ENCODE measurements at places on chromosomes 6 and 20. TPM values are rescaled to one million over a fixed set of nuclear protein-coding genes. Genes with fewer than 3 reads are reported as not detected.

- H3K4me1 ChIP-seq = no peaks in the 10 kb centered on the region
- H3K27me3 ChIP-seq = peaks cover 5% of the 10 kb centered on the region
- no peaks in the 10 kb centered on the region for H3K36me3 ChIP-seq
- no peak for DNase-seq
- no peak overlapping the region for H3K4me3 ChIP-seq
- no peak overlapping the region for H3K27ac ChIP-seq
Measured at GRCh38 chr6:147563472-147563871, 55.0 kb downstream of the SAMD5 start.

DNA sequence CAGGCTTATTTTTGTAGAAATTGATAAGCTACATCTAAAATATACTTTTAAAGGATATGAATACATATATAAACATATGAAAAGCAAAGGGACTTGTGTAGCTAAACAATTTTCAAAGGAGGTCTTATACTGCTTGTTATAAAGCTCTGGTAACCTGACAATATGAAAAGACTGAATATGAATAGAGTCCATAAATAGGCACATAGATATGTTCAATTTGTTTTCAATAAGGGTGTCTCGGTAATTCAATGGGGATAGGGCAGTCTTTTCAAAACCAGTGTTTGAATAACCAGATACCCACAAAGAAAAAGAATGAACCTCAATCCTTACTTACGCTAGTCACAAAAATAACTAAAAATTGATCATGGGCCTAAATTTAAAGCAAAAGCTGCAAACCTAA, 9.3 kb upstream of the MAP3K5 start:
- H3K36me3 ChIP-seq = no peaks in the 10 kb centered on the region
- no peaks in the 10 kb centered on the region for H3K4me1 ChIP-seq
- H3K27ac ChIP-seq = no peak overlapping the region
- H3K27me3 ChIP-seq = peaks cover 3% of the 10 kb centered on the region
- no peak overlapping the region for H3K4me3 ChIP-seq

GRCh38 chr20:49270177-49270576, 7.7 kb downstream of the ZNFX1 start:
- no peak for DNase-seq
- H3K4me1 ChIP-seq = peaks cover 63% of the 10 kb centered on the region
- peak overlapping the region; percentile 60 for H3K27ac ChIP-seq
- no peaks in the 10 kb centered on the region for H3K27me3 ChIP-seq
- peak overlapping the region; percentile 73 for H3K4me3 ChIP-seq

Gene GRM1
- total RNA-seq = not detected

DNA sequence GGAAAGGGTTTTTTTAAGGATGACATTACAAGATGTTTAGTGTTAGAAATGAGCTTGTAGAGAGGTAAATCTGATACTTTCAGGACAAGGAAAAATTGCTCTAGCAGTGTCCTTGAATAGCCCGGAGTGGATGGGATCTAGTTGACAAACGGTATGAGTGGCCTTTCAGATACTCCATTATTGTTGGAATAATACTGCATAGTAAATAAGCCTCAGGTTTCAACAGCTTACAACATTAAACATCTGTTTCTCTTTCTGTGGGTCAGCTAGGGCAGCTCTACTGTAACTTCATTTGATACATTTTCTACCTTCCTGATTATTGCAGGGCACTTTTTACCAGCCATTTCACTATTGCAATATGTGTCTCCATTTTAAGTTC, 118.0 kb downstream of the B3GAT2 start:
- no peak for DNase-seq
- H3K27ac ChIP-seq = no peak overlapping the region
- H3K36me3 ChIP-seq = peaks cover 4% of the 10 kb centered on the region
- no peaks in the 10 kb centered on the region for H3K27me3 ChIP-seq
- H3K4me1 ChIP-seq = peaks cover 6% of the 10 kb centered on the region

DNA sequence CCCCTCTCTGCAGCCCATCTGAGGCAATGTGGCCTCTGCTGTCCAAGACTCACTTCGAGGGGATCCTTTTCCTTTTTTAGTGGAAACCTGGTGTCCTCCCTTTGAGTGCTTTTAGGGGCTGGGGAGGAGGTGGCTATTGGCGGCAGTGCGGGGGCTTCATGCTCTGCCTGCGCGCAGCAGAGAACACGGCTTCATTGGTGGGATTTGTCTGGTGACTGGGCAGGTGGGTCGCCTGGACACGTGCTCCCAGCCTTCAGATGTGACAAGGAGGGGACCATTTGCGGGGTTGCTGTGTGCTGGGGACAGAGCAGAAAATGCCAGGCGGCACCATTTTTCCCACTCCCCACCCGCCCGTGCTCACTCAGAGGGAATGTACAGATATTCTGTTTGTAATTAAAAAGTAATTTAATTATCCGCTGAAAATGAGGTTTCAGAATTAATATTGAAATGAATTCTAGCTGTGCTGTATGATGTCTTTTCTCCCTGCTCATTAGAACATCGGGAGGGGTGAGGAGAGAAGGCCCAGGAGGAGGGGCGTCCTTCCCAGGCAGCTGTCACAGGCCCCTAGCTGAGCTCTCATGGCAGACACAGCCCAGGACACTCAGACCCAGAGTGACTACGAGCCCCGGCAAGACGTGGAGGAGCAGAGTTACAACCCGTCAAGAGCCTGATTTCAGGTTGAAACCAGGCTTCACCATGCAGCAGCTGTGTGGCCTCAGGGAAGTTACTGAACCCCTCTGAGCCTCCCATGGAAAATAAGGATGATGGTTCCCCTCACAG, 417.2 kb upstream of the SULF2 start:
- H3K36me3 ChIP-seq = no peaks in the 10 kb centered on the region
- peaks cover 1% of the 10 kb centered on the region for H3K27me3 ChIP-seq
- H3K4me3 ChIP-seq = no peak overlapping the region
- H3K4me1 ChIP-seq = no peaks in the 10 kb centered on the region

GRCh38 chr6:33925210-33925609, 121.4 kb upstream of the MLN start:
- peaks cover 6% of the 10 kb centered on the region for H3K4me1 ChIP-seq
- no peak overlapping the region for H3K27ac ChIP-seq
- no peak overlapping the region for H3K4me3 ChIP-seq
- no peaks in the 10 kb centered on the region for H3K27me3 ChIP-seq
- H3K36me3 ChIP-seq = no peaks in the 10 kb centered on the region

DNA sequence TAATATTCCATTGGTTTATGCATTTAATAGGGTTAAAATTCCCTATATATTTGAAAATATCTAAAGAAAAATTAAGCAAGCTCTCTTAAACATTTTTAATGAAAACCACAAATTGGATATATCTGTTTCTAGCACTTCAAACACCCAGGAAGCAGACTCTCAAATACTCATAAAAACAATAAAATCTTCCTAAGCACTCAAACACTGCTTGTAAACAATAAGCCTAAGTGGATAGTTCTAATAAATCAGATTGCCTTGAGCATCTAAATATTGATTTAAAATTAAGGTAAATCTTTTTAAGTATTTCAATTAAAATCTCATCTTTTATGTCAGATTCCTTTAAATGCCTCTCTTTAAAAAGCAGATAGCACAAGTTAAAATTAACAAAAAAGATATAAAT, 254.4 kb downstream of the KCNQ5 start:
- no peak for DNase-seq
- no peaks in the 10 kb centered on the region for H3K36me3 ChIP-seq
- no peaks in the 10 kb centered on the region for H3K4me1 ChIP-seq

Gene TUBB2B
- total RNA-seq = 0.41 TPM

DNA sequence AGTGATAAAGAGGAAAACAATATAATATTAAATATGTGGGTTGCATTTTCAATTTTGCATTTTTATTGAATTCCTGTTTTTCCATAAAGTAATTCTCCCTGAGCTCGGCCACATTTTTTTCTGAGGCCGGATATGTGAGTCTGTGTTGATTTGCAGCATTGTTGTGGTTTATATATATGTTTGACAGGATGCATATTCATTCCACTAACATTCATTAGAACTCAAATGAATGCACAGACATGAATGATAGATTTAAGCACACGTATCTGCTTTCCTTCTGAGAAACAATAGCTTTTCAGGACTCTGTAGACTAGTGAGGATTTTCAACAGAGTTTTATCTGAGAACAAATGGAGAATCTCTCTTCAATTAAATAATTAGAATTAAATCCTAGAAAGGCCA, 10.6 kb upstream of the EXOC2 start:
- H3K4me3 ChIP-seq = no peak overlapping the region
- H3K4me1 ChIP-seq = peaks cover 4% of the 10 kb centered on the region
- no peak for DNase-seq
- H3K36me3 ChIP-seq = no peaks in the 10 kb centered on the region
- H3K27ac ChIP-seq = no peak overlapping the region

Gene ARMC12
- total RNA-seq = 1.0 TPM

Gene C6orf163
- total RNA-seq = 1.4 TPM

GRCh38 chr6:45320349-45320748, 7.8 kb upstream of the RUNX2 start:
- no peak overlapping the region for H3K27ac ChIP-seq
- H3K4me1 ChIP-seq = peaks cover 44% of the 10 kb centered on the region
- DNase-seq = no peak
- H3K27me3 ChIP-seq = no peaks in the 10 kb centered on the region
- peaks cover 24% of the 10 kb centered on the region for H3K36me3 ChIP-seq
- no peak overlapping the region for H3K4me3 ChIP-seq

DNA sequence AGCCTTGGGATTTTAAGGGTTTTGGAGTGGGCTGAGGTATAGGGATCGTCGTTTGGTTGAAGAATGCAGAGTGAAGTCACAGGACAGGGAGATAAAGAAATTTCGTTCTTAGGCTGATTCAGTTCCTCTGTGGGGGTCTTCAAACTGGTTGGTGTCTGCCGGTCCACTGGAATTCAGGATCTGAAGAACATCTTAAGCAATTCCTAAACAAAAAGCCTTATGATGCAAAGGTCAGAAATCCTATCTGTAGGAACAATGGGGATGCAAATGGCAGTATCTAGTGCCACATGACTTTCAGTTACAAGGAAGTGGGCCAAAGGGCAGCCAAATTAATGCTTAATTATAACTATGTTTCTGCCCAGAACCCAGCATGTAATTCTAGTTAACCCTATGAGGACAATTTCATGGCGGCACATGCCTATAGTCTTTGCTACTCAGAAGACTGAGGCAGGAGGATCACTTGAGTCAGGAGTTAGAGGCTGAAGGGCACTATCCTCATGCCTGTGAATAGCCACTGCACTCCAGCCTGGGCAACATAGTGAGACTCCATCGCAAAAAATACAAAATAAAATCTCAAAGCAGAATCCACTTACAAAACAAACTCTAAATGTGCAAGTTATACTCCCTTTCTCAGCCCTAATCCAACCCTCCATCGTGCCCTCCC, 4.6 kb upstream of the SLC2A10 start:
- H3K27me3 ChIP-seq = peaks cover 33% of the 10 kb centered on the region

DNA sequence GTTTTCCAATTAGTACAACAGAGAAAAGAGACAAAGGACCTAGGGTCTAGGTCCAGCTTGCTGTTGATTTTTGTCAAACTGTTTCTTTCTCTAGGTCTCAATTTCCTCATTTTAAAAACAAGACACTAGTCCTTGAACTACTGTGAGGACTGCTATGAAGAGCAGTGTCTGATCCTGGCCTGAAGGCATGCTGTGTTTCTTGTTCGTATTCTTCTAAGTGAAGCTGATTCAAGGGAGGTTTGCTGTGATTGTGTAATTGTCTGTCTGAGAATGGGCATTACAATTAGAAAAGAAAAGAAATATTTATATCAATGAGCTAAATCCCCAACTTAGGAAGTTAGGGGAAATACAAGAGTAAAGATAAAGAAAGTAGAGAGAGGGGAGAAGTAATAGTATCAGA, 228.2 kb upstream of the SUPT3H start:
- H3K36me3 ChIP-seq = peaks cover 9% of the 10 kb centered on the region
- no peak for DNase-seq
- H3K4me3 ChIP-seq = no peak overlapping the region
- no peaks in the 10 kb centered on the region for H3K27me3 ChIP-seq
- peaks cover 23% of the 10 kb centered on the region for H3K4me1 ChIP-seq

GRCh38 chr6:37314487-37315156, 39.2 kb upstream of the RNF8 start:
- peak overlapping the region; percentile 76 for H3K27ac ChIP-seq
- peaks cover 5% of the 10 kb centered on the region for H3K36me3 ChIP-seq
- H3K27me3 ChIP-seq = no peaks in the 10 kb centered on the region
- peaks cover 3% of the 10 kb centered on the region for H3K4me1 ChIP-seq
- H3K4me3 ChIP-seq = no peak overlapping the region
- DNase-seq = peak; percentile 70

DNA sequence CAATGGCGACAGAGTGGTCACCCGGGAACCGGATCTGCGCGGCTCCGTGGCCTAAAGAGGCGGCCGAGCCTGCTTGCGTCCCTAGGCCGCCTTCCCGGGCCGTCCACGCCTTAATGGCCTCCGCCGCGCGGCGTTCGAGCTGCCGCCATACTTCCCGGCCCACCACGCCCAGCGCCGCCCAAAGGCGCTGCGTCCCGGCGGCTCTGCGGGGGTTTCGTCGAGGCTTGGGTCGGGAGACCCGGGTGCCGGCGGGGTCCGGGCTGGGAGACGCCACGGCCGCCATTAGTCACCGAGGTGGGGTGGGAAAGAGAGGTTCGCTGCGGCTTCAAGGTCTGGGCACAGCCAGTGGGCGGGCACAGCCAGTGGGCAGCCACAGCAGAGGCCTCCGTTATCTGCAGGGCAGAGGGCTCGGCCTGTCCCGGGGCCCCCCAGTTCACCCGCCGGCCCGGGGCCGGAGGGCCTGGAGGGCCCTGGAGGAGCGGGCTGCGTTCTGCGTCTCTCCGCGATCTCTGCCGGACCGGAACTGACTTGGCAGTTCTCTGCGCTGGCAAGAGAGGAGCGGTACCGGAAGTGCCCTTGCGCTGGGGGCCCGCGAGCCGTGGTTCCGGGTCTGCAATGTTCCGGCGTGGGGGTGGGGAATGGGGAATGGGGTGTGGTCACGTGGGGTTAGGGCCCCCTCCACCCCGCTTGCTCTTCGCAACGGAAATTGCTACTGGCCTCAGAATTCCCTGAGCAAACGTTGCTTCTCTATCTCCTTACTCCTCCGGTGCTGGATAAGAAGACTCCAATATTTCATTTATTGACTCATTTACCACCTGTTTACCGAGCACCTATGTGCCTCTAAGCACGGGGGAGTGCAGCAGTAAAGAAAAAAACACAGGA, 82.3 kb downstream of the CNBD2 start:
- H3K4me1 ChIP-seq = peaks cover 34% of the 10 kb centered on the region
- H3K36me3 ChIP-seq = peaks cover 34% of the 10 kb centered on the region

- H3K27ac ChIP-seq = no peak overlapping the region
- no peak overlapping the region for H3K4me3 ChIP-seq
- DNase-seq = no peak
- no peaks in the 10 kb centered on the region for H3K27me3 ChIP-seq
- H3K4me1 ChIP-seq = peaks cover 31% of the 10 kb centered on the region
Measured at GRCh38 chr6:90368001-90368400, 71.4 kb upstream of the BACH2 start.

Gene MYCT1
- not detected for total RNA-seq

Gene PCNA
- total RNA-seq = 600 TPM

- peaks cover 77% of the 10 kb centered on the region for H3K36me3 ChIP-seq
- no peaks in the 10 kb centered on the region for H3K27me3 ChIP-seq
- peak overlapping the region; percentile 42 for H3K4me3 ChIP-seq
Measured at GRCh38 chr6:11353921-11354389, 121.5 kb upstream of the NEDD9 start.

- H3K4me3 ChIP-seq = no peak overlapping the region
- peaks cover 13% of the 10 kb centered on the region for H3K4me1 ChIP-seq
- no peaks in the 10 kb centered on the region for H3K27me3 ChIP-seq
- no peak for DNase-seq
- no peaks in the 10 kb centered on the region for H3K36me3 ChIP-seq
Measured at GRCh38 chr6:146859795-146860495, 261.2 kb downstream of the ADGB start.

GRCh38 chr20:54148947-54149764, 24.6 kb downstream of the CYP24A1 start:
- no peak for DNase-seq
- no peak overlapping the region for H3K27ac ChIP-seq
- H3K4me1 ChIP-seq = no peaks in the 10 kb centered on the region
- no peak overlapping the region for H3K4me3 ChIP-seq

Gene HS3ST5
- total RNA-seq = not detected
